ENCODE measurements at places on chromosomes 11 and 22.

GRCh38 chr11:36403661-36404060 is 106.4 kb downstream of the TRAF6 start:
- DNase-seq = no peak

DNA sequence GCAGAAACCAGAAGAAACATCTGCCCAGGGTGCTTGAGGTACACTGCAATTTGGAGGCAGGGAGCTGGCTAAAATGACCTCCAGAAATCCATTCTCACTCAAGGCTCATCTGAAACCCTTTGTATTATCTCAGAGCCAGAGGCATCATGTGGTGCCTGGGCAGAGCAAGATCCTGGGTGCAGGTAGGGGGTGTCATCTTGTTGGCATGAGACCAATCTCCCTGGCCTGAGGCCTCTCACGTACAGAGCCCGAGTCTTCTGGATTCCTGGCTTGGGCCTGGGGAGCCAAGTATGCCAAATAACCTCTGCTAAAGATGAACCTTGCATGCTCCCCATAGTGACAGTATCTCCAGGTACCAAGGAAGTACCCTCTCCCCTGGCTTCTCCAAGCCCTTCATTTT is 2.4 kb downstream of the LMO1 start:
- DNase-seq = no peak

- no peak for DNase-seq
Measured at GRCh38 chr11:113189909-113190667, 124.3 kb upstream of the TTC12 start.

DNA sequence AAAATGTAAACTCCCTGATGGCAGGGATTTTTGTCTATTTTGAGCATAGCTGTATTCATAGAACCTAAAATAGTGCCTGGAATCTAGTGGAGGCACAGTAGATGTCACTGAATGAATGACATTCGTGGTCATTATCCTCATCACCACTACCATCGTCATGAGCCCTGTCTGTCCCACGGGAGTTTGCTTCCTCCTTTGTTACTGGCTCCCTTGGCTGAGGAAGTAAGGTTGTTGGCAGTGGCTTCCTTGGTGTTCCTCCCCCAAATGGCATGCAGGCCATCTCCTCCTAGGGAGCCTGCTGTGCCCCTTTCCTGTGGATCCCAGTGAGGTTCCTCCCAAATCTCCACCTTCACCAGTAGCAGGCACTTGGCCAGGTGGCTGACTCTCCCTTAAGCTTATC is 183.0 kb downstream of the CEP164 start:
- DNase-seq = no peak

GRCh38 chr11:13163158-13163557 is 114.4 kb upstream of the BMAL1 start:
- no peak for DNase-seq
